ENCODE measurements at places on chromosomes 6 and 20.

DNA sequence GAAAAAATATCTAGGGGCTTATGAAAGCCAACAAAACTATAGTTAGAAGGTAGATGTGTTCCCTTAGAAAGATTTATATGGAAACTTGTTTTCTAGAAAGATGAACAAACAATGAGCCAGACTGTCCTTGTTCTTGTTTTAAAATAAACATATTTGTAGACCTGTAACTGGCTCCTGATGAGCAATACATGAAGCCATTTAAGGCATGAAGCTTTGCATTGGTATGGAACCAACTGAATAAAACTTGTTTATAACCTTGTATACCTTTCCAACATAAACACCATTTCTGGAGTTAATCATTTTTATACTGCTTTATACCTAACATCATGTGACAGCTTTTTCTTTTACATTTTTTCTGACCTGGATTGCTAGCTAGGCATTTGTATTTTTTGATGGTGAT is 247.8 kb downstream of the PRL start:
- DNase-seq: no peak

DNA sequence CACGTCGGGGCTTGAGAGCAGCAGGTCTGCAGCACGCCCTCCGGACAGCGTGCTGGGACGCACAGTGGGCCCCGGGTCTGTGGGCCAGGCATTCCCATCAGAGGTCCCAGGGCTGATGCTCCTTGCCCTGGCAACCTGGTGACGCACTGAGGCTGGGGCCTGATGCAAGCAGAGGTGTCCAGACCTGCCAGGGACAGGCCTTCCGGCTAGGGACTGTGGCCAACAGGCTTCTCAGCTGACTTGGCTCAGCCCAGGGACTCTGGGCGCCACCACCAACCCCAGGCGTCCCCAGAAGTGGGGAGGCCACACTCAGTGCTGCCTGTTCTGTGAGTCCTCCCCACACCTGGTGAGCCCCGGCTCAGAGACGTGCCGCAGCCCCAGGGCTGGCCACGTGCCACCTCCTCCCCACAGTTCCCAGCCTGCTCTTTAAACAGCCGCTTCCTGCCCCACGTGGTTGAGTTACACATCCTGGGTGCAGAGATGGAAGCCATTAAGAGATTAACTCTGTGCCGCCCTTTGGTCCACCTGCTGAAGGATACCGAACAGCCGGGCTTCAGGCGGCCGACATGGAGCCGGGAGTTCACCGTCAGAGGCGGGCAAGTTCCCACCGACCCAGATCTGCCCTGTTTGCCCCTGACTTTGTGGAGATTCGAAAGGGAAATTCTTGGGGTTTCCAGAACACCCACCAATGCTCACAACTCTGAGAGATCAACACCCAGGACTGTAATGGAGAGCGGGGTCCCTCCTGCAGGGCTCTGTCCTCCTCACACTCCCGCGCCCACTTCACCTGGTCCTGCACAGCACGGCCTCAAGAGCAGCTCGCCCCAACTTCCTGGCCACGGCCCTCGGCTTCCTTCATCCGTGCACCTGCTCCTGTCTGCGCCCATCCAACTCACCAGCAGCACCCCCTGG is 37.6 kb upstream of the ZBP1 start:
- no peak for DNase-seq

- DNase-seq: no peak
Observed at GRCh38 chr20:30168800-30169138, 1088.7 kb upstream of the DEFB115 start.

DNA sequence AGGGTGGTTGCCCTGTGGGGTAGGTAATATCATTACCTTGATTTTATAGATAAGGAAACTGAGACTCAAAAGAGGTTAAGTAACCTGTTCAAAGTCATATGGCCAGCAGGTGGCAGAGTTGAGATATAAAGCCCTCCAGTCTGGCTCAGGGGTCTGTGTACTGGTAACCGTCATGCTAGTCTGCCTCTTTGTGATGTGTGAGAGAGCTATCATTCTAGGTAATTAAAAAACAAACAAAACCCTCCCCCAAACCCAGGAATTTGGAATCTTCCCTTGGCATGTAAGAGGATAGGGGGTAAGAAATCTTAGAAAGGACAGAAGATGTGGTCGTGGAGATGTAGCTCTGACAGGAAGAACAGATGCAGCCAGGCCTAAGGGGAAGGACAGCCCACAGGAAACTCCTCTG is 206.0 kb downstream of the CDC5L start:
- DNase-seq: peak; percentile 48

Measured in spinal cord (tissue), 10 donors.